Osteoblast (primary cell): ENCODE measurements at places on chromosomes 7 and 10. TPM values are rescaled to one million over a fixed set of nuclear protein-coding genes. Genes with fewer than 3 reads are reported as not detected.

SPDYE9 gene
- total RNA-seq: not detected in 2 replicates

CPA1 gene
- 1.1 TPM in 1 of 2 replicates, not detected in the other for total RNA-seq

HOXA7 gene
- 3.6 and 4.4 TPM in 2 replicates for total RNA-seq

GRCh38 chr7:150974468-150975391 is 3.4 kb downstream of the KCNH2 start:
- peak overlapping the region; percentile 25 for H3K4me3 ChIP-seq
- no peaks in the 10 kb centered on the region for H3K4me1 ChIP-seq
- H3K27ac ChIP-seq: no peak overlapping the region
- peak; percentile 95 for DNase-seq

GRCh38 chr7:103425177-103425576 is 20.8 kb downstream of the SLC26A5 start:
- no peak overlapping the region for H3K4me3 ChIP-seq
- H3K4me1 ChIP-seq: no peaks in the 10 kb centered on the region
- H3K27ac ChIP-seq: no peak overlapping the region
- H3K27me3 ChIP-seq: no peaks in the 10 kb centered on the region
- H3K36me3 ChIP-seq: no peaks in the 10 kb centered on the region

DNA sequence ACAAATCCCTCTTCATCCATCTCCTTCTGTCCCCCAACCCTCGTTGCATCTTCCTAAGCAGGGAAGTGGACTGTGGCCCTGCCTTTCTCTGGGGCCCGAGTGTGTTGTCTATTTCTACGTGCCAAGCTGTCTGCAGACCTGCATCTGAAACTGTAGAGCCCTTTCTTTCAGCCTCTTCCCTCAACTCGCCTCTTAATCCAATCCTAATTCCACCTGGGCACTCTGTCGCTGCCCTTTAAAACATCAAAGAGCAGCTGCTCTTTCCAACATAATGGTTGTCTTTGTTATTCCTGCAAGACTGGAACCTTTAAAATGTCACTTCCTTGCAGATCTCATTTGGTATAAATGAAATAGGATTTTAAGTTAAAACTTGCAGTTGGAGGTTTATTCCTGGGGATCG is 21.5 kb upstream of the ADAM12 start:
- H3K27ac ChIP-seq: no peak overlapping the region
- no peak overlapping the region for H3K4me3 ChIP-seq
- peaks cover 2% of the 10 kb centered on the region for H3K4me1 ChIP-seq
- DNase-seq: no peak
- no peaks in the 10 kb centered on the region for H3K27me3 ChIP-seq
